ENCODE measurements at places on chromosomes 11 and 22.

DNA sequence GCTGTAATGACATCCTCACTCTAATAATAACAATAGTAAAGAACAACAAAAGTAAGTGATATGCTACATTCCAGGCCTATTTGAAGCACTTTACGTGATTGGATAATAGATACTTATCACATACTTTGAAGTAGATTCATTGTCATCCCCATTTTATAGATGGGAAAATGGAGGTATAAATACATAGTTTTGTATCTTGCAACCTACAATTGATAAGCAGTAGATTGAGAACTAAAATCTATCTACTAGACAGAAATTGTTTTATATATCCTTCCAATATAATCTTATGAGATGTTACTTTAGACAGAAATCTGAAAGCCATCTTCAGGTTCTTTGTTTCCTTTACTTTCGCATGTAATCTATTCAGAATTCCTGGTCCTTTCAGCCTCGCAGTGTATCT is 104.6 kb upstream of the CD44 start:
- DNase-seq, result no peak

GRCh38 chr11:19727246-19727645 is 14.6 kb downstream of the NAV2 start:
- DNase-seq, result no peak

- DNase-seq, result no peak
Observed at GRCh38 chr22:46740910-46741780, 3.1 kb upstream of the CERK start.

GRCh38 chr11:16605389-16605893 is 133.0 kb upstream of the C11orf58 start:
- DNase-seq, result no peak

- no peak for DNase-seq
Observed at GRCh38 chr11:126072141-126072741, 9.6 kb upstream of the CDON start.

GRCh38 chr11:59285716-59286260 is 72.9 kb upstream of the OR5AN1 start:
- DNase-seq, result no peak

DNA sequence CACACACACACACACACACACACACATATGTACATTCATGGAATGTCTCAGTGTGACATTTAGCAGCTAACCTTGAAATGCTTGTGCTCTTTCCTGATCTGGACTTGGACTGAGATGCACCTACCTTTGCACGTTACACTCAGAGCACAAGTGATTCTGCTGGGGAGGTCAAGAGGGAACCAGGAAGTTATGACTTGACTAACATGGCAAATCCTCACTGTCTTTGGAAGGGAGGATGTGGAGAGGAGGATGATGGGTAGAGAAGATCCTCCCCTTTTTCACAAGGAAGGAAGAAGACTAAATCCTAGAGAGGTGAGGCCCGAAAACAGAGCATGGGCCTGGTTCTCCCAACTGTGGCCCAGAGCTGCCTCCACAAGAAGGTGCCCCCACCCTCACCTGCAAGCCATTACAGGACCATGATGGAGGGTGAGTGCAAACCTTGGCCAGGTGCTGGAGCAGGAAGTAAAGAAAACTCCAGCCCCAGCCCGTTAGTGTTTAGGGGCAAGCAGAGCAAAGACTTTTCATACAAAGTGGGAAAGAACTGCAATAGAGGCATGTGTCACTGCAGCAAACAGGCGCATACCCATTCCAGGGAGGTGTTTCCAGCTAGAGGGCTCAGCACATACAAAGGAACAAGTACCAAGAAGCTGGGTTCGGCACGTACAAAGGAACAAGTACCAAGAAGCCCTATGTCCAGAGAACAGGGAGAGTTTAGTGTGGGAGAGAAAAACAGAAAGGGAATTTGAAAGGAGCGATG is 26.4 kb downstream of the SCN4B start:
- DNase-seq, result no peak

DNA sequence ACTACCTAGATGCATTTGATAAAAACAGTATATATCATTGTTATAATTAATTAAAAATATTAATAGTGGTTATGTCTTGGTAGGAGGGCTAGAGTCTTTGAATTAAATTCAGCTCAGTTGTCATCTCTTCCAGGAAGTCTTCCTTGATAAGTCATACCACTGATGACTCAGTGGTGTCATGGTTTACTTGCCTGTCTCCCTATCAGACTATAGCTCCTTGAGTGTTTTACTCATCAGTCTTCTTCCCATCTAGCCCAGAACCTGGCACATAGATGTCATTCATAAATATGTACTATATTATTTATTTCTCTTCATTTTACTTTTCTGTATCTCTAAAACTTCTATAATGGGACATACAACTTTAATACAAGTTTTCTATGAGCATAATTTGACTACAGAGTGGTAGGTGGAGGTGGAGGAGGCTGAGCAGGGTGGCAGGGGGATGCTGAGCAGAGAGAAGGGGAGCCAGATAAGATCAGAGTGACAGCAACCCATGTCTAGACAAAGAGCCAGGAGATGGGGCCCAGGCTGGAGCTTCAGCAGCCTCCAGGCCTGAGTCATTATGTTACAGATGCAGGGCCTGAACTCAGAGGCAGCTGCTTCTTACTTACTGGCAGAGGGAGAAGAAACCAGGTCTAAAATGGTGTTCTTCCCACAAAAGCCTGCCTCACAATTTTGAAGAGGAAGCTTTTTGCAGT is 82.3 kb upstream of the PHOX2A start:
- DNase-seq, result no peak

DNA sequence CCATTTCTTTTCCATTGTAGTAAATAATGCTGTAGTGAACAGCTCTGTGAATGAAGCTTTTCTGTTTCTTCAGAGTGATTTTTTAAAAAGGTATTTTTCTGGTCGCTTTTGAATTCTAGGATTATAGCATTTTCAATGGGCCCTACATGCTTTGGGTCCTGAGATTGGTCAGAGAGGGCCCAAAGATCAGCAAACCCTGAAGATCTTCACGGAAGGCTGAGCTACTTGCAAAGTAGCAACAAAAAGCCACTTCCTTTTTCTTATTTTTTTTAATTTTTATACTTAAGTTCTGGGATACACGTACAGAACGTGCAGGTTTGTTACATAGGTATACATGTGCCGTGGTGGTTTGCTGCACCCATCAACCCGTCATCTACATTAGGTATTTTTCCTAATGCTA is 200.5 kb downstream of the FAT3 start:
- DNase-seq, result no peak

GRCh38 chr22:49104434-49104833 is 723.2 kb downstream of the BRD1 start:
- DNase-seq, result no peak

DNA sequence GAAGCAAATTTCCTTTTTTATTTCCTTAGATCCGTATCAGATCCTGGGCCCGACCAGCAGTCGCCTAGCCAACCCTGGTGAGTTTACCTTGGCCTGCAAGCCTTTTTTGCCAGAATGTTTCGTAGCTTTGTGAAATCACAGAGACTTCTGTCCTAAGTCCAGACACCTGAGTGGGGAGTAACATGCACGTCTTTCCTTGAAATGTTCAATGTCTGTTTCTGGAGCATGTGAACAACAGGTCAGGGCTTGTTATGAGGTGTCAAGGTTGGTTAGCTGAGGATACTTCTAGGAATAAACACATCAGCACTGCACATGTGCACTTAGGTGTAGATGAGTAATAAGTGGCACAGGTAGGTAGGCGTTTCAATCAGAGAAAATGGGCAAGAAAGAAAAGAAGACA is 58.0 kb downstream of the KCNJ1 start:
- DNase-seq, result no peak

- DNase-seq, result no peak
Observed at GRCh38 chr11:19879307-19880087, 166.9 kb downstream of the NAV2 start.

DNA sequence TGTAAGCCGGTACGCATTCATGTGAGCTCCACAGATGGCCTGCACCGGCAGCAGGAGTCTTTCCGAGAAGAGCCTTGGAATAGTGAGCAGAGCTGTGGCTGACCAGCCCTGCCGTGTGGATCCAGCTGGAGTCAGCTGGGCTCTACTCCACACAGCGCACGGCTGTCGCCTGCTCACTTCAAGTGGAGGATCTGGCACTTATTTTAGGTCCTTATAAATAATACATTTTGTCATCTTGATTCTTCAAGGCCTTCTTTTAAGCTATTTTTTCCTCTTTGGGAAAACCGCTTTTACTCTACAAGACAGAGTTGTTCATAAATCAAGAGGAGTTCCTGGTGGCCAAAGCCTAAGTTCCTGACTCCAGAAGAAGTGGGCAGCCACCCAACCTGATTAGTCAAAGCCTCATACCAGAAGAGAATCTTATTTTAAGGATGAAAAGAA is 93.8 kb downstream of the KCNC1 start:
- no peak for DNase-seq

DNA sequence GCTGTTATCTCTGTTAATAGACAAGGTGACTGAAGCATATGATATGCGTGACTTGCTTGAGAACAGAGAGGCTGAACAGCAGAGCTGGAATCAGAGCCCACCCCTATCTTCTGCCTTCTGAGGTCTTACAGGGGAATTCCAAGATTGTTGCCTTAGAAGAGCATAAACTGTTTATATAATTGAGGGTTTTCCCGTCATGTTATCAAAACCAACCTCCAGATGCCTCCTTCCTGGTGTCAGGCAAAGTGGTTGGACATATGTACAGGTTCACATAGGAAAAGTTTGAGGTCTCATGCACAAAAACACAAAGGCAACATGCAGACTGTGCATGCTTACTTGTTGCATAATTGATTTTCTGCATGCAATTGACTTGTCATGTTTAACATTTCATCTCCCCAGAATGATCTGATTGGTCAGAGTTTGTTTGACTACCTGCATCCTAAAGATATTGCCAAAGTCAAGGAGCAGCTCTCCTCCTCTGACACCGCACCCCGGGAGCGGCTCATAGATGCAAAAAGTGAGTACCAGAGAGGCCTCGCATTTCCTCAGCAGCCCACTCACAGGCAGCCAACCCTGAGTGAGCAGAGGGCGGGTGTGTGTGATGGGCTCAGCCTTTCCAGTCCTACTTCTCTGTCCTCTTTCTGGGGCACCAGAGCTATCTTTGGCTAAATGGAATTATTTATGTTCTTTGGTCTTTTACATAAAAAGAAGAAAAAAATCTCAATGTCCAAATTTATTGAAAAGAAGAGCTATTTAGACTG is 88.9 kb downstream of the BMAL1 start:
- no peak for DNase-seq

DNA sequence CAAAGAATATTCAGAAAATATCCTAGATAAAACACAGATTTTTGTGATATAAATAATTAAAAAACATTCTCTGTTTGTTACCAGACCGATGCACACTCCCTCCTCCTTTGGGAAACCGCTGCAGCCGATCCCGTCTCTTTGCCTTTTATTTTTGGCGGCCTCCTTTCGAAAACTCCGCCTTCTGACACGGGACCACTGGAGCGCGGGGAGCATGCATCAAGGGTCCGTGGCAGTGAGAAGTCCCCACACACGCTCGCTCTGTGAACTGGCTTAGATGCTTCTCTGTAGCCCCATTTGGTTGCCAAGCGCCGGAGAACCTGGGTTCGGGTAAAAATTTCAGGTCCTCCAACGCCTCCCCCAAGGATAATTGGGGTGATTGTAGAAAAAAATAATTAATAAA is 17.0 kb downstream of the DDX17 start:
- no peak for DNase-seq

DNA sequence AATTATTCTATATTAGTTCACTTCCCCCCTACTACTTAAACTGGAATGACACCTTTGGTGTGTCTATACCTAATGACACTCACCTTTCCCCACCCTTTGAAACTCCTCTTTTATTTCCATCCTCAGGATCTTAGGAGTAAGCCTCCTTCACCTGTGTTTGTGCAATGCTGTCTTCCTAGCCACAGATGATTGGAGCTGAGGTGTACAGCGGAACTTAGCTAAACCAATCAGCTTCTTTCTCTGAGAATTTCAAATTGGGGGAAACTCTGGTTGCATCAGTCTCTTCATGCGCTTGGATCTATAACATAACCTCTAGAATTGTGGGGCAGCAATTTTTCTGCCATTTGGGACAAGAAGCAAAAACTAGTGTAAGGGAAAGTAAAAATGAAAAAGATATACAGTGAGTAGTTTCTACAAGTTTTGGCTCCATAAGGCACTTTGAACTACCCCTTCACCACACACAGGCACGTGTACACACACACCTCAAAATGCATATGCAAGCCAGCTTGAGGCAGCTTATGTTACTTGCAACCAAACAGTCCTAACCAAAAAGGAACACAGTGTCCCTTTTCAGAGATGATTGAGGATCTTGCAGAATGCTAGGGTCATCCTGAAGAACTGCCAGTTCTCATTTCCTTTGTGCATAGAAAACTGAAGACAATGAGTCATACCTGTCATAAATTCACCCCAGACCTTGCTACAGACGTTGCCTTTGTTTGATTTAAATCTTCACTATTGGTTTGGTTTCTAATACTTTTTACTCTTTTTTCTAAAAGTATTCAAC is 36.0 kb upstream of the LDLRAD3 start:
- no peak for DNase-seq

DNA sequence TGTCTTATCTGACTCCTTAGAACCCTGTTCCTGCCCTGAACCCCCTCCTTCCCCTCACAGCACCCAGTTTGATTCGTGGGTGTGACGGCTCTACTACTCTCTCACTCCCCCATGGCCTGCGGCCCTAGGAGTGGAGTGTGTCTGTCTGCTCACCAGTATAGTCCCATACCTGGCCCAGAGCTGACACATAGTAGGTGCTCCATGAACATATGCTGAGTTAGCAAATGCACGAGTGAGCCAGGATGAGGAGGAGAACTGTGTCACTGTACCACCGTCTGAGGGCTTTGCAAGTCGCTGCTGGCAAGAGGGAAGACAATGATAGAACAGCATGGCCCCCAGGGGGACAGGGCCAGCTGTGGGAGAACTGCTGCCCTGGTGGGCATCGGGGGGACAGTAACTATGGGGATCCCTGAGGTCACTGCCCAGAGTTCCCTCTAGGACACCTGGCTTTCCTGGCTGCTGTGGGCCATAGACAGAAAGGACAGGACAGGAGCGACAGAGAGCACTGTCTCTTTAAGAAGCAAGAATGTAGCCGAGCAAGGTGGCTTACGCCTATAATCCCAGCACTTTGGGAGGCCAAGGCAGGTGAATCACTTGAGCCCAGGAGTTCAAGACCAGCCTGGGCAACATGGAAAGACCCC is 19.2 kb upstream of the KIAA0930 start:
- no peak for DNase-seq

GRCh38 chr11:9820260-9820659 is 156.4 kb downstream of the SWAP70 start:
- DNase-seq, result no peak

DNA sequence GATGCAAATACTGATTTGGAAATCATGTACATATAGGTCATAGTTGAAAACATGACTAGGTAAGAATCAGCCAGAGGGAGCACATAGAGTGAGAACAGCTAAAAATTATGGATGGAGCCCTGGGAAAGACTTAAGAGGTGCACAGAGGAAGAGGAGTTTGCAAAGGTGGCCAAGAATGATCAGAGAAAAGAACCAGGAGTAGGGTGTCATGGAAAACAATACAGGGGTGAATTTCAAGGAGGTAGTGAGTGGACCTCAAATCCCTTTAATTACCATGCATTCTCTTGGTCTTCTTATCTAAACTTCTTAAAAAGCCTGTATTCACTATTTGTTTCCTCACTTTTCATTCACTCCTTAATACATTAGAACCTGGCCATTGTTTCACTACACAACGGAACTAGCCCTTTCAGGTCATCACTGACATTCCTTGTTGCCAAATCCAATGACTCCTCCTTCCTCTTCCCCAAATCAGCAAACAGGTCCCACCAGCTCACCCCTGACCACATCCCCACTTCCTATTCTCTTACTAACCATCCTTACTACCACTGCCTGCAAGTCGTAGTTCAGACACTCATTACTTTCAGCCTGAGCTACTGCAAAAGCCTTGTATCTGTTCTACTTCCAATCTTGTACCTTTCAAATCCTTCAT is 22.6 kb downstream of the BUD13 start:
- DNase-seq, result no peak

- no peak for DNase-seq
Observed at GRCh38 chr11:72373163-72373562, 61.2 kb downstream of the CLPB start.

Data from stimulated activated CD4-positive, alpha-beta T cell treated with anti-CD3 and anti-CD28 coated beads, Interleukin-4, amount 100 ng/mL, for 4 hours (primary cell).